ENCODE measurements at places on chromosomes 5 and 9.

DNA sequence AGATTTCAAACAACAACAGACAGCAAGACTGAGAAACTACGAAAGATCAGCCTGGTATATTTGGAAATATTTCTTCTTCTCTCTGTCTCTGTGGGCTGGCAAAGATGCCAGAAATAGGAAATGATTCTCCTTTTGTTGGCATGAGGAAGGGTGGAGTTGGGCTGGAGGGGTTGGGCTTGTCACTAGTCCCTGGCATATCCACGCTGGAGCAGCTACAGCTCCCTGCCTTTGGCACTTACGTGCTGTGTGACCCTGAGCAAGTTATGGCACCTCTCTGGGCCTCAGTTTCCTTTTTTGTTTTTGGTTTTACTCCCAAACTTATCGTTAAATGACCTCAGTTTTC, 354 bp upstream of the KCNMB1 start:
- no peak for DNase-seq

GRCh38 chr5:88923623-88924329, 40.8 kb upstream of the MEF2C start:
- no peak for DNase-seq

GRCh38 chr5:135898651-135899050, 3.0 kb upstream of the IL9 start:
- no peak for DNase-seq

GRCh38 chr9:81819859-81820546, 108.2 kb upstream of the SPATA31D4 start:
- DNase-seq, result no peak

DNA sequence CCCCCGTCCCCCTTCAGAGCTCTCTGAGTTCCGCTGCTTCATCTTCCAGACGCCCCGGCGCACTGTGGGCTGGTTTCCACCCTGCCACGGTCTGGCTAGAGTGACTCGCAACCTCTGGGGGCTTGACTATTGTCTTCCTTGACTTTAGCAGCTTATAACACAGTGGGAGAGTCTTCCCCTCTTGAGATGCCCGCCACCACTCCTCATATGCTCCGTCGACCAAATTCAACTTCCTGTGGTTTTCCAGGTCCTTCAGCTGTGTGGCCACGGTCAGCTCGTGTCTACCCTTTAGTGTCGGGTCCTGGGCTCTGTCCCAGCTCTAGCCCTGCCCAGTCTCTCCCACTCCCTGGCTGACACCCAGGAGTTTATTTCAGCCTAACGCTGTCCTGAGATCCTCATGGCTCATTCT, 28.2 kb upstream of the NCS1 start:
- no peak for DNase-seq

DNA sequence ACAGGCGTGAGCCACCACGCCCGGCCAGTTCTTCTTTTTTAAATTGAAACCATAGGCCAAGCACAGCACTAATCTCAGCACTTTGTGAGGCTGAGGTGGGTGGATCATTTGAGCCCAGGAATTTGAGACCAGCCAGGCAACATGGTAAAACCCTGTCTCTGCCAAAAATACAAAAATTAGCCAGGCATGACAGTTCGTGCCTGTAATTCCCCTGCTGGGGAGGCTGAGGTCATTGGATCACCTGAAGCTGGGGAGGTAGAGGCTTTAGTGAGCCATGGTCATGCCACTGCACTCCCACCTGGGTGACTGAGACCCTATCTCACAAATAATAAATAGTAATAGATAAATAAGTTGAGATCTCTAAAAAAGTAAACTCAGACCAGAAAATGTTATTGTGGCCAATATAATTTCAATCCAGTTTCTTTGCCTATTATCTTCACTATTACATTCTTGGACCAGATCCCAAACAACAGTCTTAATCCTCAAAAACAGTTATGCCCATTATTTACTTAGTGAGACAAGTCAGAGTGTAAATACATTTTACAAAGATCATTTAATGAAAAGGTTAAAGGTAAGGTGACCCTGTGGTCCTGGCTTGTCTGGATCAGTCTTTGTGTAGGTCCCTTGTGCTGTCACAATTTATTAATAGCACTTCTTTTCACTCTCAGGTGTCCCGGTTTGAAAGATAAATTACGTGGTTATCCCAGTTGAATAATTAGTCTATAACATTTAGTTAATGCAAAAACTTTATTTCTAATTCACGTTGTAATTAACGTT, 53.6 kb downstream of the RAB24 start:
- DNase-seq, result no peak

- no peak for DNase-seq
These were observed 202.1 kb downstream of the IRX2 start for GRCh38 chr5:2549354-2549753.

DNA sequence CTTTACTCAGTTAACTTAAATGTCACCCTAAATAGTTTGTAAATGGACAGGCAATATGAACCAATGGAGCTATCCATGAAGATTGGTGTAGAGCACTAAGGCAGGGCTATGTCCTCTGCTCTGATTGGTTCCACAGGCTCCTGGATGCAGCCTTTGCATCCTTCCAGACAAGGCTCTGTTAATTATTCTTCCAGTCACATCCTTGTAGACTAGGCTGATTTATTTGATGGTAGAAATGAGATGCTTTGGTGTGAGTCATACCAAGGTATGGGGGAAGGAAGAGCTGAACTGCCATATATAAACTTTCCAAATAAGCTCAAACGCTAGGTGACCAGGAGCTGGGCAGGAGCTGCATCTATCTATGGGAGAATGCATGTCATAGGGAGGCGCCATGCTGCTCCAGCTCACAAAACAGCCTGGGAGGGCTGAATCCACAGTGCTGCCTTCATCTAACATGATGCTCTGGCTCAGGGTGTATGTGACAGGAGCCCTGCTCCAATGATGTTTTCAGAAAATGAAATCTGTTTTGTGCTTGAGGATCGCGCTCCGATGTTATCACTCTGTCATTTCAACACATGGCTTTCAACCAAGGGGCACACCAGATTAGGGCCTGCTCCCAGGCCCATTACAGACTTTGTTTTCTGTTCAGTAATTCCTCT, 818.0 kb upstream of the ZNF608 start:
- no peak for DNase-seq

DNA sequence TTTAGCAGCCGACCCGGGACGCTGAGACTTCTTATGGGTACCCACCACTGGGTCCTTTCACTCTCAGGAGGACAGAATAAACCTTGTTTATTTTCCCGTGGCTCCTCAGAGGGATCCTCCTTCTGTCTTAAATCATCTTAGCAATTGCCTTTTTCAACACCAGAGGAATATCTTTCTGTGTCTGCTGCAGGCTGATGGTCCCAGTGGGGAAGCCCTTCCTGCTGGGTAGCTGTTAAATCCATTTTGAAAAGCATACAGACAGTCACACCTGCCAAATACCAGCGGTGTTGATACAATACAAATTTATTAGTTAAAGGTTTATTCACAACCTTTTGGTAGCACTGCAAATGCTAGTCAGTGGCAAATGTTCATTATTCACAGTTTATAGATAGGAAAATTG, 222.9 kb downstream of the AOPEP start:
- no peak for DNase-seq

DNA sequence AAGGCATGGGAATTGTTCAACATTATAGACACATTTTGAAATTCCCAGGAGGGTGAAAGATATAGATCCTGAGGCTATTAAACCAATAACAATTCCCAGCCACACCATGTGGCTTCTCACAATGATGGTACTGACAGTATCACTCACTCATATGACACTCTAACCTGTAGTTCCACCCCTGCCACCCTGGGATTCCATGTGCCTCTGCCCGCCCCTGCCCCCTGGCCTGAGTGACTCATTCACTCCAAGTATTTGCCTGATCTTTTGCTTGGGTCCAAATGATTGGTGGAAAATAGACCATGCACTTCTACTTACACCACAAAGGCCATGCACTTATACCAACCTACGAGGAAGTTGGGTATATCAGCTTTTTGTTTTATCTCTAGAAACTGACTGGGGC, 305.2 kb upstream of the DAB2 start:
- no peak for DNase-seq

DNA sequence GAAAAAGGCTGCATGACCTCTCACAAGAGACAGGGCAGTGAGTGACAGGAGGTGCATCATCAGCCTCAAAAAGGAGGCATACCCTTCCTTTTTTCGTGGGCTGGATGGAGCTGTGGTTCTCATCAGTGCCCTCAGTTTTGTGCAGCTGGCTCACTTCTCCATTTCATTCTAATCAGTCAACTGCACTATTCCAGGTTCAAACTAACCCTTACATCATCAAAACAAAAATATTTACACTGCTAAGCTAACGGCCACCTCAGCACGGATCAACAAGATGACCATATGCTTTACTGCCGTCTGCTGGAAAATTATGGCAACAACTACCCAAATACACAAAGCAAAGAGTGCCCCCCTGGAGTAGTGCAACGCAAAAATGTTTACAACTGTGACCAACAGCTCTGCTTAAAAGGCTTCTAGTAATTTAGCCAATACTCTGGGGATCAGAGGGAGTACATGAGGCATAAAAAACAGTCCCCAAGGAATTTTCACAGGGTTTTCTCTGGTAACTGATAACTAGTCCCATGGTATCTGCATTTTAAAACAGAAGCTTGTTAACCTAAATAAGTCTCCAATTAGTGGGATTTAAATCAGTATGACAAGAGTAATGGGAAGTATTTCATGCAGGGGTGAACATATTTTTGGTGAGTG, 10.8 kb downstream of the KCNV2 start:
- no peak for DNase-seq

DNA sequence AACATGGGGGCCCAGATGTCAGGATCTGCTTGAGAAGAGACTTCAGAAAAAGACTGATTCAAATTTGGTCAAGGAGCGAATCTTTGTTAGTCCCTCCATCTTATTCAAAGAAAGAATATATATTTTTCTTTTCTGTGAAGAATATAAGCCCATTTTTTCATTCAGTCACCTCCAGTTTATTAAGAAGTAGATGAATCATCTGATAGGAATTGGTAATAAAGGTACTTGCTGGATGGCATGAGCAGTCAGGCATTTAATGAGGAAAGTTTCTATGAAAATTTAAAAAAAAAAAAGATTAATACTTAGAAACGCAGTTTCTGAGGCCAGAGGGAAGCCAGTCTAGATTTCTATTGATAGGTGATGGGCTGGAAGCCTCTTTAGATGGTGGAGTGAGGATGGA, 373.1 kb upstream of the SMC2 start:
- DNase-seq, result no peak

DNA sequence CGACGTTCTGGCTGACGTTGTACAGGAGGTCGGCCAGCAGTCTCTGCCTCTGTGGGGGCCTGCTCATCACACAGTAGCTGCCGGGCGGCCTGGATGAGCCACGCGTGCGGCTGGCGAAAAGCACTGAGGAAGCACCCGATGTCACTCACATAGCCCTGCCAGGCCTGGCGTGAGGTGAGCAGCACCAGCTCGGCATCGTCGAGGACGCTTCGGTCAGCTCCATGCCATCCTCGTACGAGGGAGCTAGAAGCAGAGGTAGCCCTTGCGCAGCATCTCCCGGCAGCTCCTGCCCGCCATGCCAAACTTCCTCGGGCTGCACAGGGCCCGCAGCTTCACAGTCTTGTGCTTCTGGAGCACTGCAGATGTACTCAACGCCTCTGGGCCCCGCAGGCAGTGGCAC, 6.2 kb downstream of the NDUFB6 start:
- no peak for DNase-seq

DNA sequence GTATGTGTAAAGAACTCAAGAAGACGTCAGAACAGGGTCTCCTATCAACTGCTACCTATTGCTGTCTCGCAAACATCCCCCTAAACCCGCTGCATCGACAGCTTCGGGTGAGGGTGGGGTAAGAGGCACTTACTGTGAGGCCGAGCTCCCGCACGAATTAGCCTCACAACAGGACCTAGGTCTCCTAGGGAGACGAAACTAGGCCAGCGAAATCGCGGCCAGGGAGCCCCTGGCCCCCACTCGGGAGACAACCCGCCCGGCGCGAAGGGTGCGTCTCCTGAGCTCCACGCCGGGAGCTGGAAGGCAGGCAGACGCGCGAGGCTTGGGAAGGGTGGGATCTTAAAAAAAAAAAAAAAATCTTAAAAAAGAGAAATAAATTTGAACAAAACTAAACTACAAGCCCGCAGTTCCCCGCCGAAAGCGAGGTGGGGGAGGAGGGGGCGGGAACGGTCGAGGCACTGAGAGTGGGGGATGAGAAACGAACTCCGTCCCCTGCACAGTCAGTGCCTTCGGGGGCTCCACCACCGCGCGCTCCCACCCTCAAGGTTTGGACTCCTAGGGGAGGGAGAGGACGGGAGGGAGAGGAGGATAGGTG, 33.0 kb upstream of the NFIB start:
- DNase-seq, result no peak

- no peak for DNase-seq
These were observed 143.3 kb downstream of the RAPGEF6 start for GRCh38 chr5:131491749-131492148.

DNA sequence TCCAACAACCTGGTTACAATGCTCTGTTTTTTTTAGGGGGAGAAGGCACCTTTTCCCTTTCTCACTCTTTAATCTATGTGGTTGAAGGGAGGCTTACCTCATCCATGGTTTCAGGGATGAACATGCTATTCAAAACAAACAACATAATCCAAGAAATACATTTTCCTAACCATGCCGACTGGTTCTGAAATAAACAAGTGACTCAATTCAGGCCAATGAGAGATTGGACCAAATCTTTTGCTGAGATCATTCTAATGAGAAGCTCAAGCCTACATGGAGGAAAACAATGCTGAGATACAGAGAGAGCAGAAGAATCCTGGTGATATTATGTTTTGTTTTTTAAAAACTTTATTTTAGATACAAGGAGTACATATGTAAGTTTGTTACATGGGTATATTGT, 46.8 kb upstream of the ELL2 start:
- no peak for DNase-seq

DNA sequence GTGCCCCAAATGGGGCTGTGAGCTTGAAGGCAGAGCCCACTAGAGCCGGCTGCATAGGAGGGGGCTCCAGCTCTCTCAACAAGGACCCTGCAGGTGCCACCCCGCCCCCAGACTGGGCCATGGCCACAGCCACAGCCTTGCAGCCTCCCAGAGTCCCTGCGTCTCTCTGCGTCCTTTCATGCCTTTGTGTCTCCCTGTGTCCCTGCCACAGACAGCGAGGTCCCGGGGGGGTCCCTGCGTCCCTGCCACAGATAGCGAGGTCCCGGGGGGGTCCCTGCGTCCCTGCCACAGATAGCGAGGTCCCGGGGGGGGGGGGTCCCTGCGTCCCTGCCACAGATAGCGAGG, 6.3 kb downstream of the NOXA1 start:
- no peak for DNase-seq

- DNase-seq, result no peak
These were observed 255.5 kb downstream of the PBX3 start for GRCh38 chr9:126002476-126003350.

DNA sequence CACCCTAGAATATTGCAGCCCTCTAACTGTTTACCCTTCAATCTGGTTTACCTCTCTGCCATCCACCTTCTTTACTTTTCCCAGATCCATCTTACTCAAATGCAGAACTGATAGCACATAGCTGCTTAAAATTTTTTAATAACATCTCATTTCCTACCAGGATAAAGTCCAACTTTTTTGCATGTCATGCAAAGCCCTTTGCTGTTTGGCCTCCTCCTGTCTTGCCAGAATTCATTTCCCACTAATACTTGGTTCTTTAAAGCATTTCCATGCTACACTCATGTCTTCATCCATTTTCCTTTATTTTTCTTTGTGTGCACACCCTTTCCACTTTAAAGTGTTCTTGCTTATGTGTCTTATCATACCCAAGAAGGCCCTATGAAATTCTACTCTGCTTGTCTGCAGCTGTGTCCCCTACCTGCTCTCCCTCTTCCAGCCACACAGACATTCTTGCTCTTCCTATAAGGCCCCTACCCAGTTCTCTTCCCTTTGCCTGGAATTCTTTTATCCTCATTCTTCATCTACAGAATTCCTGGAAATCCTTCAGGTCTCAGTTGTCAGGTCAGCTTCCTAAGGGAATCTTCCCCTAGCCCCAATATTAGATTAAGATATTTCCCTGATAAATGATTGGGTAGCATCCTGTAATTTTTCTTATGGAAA, 50.3 kb downstream of the TLE4 start:
- no peak for DNase-seq
